ENCODE measurements at places on chromosomes 2 and 18.
A peak's percentile ranks its signal among the peaks of the same experiment; 100 is the strongest.

DNA sequence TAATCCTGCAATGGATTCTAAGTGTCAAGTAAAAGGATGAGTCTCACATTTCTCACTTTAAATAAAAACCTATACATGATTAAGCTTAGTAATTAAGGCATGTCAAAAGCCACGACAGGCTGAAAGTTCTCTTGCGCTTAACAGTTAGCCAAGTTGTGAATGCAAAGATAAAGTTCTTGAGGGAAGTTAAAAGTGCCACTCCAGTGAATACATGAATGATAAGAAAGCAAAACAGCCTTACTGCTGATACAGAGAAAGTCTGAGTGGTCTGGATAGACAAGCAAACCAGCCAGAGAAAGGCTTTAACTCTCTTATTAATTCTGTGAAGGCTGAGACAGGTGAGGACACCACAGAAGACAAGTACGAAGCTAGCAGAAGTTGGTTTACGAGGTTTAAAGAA is 12.7 kb downstream of the THOC1 start:
- DNase-seq: no peak

- no peak for DNase-seq
Observed at GRCh38 chr2:218961651-218962570, 2.4 kb downstream of the CDK5R2 start.

- no peak for DNase-seq
Observed at GRCh38 chr2:26530240-26530540, 52.3 kb upstream of the OTOF start.

DNA sequence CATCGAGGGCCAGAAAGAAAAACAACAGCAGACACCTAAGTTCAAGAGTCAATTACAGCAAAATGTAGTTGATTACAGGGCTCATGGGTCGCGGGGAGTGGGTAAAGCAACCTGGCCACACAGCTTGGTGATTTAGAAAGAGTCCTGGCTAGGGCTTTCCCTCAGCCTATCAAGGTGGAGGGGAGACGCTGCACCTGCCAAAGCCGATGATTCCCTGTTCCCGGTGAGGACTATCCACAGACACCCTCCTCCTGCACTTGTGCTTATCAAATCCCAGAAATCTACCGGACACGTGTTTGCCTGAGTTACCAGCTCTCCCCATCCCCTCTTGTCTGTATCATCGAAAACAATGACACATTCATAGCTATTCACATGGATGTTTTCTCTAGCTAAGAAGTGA is 7.0 kb upstream of the SOX11 start:
- DNase-seq: no peak

- no peak for DNase-seq
Observed at GRCh38 chr2:20542746-20543468, 96.0 kb downstream of the RHOB start.

GRCh38 chr2:240480834-240481623 is 45.6 kb downstream of the GPC1 start:
- no peak for DNase-seq

- DNase-seq: no peak
Observed at GRCh38 chr2:106038601-106039375, 155.3 kb downstream of the UXS1 start.

DNA sequence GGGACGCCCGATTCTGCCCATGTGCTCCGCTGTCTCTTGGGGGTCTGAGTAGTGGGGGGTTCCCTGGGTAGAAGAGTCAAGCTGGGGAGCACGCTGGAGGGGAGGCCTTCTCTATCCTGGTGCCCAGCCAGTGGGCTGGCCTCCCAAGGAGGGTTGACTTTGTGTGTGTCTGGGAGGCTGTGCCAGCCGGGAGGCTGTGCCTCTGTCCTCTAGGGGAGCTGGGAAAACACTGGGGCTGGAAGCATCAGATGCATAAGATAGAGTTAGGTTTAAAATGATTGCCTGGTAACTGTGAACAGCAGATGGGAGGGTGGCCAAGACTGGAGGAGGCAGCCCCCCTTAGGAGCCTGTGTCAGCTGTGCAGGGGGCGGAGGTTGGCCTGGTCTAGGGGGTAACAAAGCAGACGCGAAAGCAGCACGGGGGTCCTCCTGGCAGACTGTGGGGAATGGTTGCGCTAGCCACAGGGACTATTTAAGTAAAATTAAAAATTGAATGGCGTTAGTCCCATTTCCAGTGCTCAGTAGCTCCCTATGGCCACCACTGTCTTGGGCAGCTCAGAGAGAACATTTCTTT is 1.3 kb downstream of the ING5 start:
- no peak for DNase-seq

DNA sequence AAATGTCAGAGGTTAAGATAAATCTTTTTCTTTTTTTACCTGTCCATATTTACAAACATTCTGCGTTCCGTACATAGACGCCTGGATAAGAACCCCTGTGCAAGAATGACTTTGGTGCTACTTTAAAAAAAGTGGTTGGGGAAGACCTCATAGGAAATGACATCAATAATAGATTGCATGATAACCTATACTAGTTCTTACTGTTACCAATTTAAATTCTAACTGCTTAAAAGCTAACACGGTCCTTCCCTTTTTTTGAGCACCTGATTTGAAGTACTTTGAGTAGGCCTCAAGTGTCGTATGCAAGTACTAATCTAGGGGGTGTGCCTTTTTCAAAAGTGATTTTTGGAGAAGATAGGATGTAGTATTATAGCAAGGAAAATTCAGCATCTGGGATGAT is 2.1 kb downstream of the SLC39A10 start:
- no peak for DNase-seq

- DNase-seq: no peak
Observed at GRCh38 chr18:47323158-47323557, 71.7 kb upstream of the SKOR2 start.

GRCh38 chr2:228094377-228094921 is 87.0 kb downstream of the SPHKAP start:
- no peak for DNase-seq

GRCh38 chr2:53646788-53647187 is 120.8 kb upstream of the CHAC2 start:
- DNase-seq: no peak

GRCh38 chr2:64888591-64889309 is 100.4 kb upstream of the SLC1A4 start:
- DNase-seq: no peak

- DNase-seq: peak; percentile 23
Observed at GRCh38 chr18:58781627-58782194, 83.0 kb upstream of the ZNF532 start.

DNA sequence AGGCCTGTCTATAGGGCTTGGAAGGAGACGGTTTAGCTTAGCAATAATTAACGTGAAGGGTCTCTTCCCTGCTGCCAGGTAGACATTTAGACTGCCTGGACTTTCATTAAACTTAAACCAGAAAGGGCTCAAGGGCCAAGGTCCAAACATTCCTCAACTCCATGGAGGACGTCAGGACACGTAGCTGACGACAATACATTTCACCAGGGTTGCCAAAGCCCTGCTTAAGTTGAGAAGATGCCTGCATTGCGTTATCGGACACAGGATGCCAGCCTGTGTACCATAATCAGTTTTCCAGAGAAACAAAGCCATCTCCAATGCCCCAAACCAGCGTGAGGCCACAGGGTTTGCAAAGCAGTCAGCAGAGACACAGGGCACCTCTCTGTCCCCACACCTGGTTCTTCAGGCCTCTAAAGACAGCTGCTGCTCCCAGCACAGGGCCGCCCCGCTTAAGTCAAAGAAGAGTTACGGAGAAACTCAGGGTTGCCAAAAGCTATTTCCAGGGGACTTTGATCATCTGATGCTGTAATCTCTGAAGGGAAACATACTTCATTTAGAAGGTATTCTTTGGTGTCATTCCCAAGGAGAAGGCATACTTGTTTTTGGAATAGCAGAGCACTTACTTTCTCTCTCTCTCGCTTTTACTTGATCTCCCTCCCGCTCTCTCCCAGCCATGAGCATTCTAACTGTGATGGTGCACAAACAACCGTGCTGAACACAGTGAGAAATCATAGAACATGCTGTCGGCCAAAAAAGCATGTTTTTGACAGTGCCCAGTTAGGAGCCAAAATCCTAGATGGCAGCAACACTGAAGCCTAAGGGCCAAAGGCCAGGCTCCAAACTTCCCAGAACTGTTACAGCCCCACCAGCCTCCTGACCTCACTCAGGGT is 46.0 kb downstream of the TTC32 start:
- DNase-seq: no peak

DNA sequence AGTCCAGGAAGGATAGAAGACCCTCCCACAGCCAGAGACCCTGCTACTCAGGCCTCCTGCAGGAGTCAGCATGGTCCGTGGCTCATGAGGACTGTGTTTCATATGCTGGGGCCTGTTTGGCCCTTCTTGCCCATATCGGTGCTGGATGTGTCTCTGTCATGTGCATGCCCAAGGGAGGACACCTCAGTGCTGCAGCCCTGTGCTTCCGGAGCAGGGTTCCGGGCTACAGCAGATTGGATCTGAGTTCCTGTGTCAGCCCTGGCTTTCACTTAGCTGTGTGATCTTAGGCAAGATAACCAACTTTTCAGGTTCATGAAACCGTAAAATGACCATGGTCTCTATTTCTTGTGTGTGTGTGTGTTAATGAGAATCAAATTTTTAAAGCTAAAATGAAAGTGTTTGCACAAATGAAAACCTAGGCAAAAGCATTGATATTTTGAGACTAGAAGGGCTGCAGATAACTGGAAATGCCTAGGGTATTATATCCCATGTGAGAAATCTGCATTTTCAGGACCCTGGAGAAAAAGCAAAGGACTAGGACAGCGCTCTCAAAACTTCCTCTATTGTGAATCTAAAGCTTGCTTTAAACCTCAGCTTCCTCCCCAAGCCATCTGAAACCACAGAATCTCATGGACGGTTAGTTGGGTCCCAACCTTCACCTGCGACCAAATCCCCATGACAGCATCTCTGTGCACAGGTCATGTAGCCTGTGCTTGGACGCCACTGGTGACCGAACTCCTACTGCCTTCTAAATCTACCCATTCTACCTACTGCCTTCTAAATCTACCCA is 58.8 kb upstream of the CAPN13 start:
- DNase-seq: no peak

DNA sequence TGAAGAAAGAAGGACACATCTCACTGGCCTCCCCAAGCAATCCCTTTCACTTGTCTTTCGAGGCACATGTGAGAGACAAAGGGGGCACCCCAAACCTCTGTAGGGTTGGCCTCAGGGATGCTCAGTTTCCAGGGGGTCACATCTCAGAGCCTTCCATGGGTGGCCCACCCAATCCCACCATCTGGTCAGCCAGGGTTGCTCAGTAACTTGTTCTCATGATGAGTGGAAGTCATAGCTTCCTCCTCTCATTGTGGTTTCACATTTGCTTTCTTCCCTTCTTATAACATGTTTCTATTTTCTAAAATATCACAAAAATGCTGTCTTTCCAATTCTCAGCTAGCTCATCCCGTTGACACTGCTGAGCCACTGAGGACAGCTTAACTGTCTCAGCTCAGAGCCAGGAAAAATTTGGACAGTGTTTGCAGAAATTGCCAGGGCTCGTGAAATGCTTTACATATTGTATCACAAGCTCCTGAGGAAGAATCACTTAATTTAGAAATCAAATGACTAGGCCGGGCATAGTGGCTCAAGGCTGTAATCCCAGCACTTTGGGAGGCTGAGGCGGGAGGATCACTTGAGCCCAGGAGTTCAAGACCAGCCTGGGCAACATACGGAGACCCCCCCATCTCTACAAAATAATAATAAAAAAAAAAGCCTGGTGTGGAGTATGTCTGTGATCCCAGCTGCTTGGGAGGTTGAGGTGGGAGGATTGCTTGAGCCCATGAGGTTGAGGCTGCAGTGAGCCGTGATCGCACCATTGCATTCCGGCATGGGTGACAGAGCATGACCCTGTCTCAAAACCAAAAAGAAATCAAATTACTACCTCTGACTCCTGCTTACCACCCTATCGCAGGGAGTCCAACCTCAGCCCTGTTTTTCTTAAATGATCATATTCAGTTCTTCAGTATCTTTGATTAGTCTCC is 129.3 kb downstream of the PRKCE start:
- DNase-seq: no peak

GRCh38 chr2:236945431-236946016 is 140.2 kb upstream of the COPS8 start:
- no peak for DNase-seq

GRCh38 chr2:239143858-239144712 is 256.7 kb downstream of the HDAC4 start:
- no peak for DNase-seq

DNA sequence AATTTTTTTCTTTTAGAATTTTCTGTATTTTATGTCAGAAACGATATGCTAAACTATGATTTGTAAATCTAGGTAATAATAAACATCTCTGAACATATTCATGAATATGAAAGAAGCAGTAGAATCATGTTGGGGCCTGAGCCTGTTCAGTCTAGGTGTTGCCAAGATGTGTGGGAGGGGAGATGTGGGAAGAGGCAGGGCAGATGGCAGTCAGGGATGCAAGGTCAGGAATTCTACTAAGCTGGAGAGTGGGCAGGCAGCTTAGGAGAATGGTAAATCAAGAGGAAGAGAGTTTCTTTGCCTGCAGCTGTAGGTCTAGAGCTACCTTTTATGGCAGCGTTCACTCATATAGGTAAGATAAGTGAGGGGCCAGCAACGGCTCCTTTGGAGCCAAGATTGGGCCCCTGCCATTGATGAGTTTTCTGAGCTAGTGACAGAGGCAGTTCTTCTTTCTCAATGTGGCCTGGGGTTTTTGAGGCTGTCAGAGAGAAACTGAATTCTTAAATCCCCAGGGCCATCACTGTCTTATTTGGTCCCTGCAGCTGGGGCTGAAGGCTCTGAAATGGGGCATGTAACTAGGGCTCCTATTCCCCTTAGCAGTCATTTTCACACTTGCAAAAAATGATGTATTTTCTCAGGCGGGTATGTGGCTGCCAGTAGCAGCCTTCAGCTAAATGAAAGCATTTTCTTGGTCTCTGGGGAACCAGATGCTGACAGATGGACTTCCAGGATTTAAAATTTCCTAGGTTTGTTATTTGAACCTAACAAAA is 232.8 kb downstream of the PIK3C3 start:
- no peak for DNase-seq

DNA sequence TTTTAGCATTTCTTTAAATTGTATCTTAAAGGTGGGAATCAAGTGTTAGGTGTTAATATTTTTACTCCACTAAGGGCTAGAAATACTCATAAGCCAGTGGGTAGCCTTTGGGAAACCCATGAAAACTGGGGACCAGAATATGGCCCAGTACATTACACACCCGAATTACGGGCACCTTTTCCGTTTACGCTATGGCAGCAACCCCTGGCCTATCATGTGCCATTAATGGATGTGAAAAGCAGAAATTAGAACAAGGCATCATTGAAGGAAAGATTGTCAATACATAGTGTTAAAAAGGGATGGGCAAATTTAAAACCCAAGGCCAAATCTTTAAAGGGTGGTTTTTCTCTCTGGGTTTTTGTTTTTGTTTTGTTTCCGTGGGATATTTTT is 781 bp downstream of the FARP2 start:
- no peak for DNase-seq

DNA sequence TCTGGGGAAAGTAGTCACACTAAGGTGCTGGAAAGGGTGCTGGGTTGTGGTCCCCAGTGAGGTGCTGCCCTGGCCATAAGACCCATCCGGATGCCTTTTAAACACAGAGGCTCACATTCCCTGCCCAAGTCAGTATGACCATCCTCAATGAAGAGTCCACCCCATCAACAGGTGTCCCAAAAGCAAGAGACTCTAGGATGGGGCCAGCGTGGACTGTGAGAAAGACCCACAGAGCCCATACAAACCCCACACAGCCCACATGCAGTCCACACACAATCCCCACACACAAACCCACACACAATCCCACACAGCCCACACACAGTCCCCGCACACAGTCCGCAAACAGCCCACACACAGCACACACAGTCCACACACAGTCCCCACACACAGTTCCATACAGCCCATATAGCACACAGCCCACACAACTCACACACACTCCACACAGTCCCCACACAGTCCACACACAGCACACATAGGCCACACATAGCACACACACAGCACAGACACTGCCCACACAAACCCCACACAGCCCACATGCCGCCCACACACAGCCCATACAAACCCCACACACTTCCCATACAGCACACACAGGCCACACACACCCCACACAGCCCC is 241.4 kb upstream of the SALL3 start:
- no peak for DNase-seq

All from activated CD8-positive, alpha-beta memory T cell treated with anti-CD3 and anti-CD28 coated beads for 48 hours (primary cell).